Fibroblast of lung (primary cell): ENCODE measurements at places on chromosomes 3 and 15.
A peak's percentile ranks its signal among the peaks of the same experiment; 100 is the strongest.

GRCh38 chr15:61447981-61448380 is 218.9 kb upstream of the RORA start:
- DNase-seq = no peak

DNA sequence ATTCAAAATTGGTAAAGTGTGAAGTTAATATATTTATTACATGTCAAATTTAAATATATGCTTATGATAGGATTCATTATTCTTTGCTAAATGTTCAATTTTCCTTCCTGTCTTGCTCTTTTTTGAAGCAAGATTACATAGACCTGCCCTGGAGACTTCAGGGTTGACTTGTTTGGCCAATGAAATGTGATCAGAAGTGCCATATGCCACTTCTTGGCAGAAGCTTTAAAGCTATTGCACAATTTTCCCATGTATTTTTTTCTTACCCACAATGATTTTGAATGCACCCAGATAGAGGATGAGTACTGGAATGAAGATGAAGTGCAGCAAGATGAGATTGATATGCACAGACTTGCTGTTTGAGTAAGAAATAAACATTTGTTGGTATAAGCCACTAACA is 406.3 kb upstream of the BCHE start:
- DNase-seq = no peak

GRCh38 chr3:52313188-52313773 is 2.8 kb upstream of the DNAH1 start:
- no peak for DNase-seq

GRCh38 chr3:148763986-148764935 is 63.4 kb upstream of the CPB1 start:
- no peak for DNase-seq

DNA sequence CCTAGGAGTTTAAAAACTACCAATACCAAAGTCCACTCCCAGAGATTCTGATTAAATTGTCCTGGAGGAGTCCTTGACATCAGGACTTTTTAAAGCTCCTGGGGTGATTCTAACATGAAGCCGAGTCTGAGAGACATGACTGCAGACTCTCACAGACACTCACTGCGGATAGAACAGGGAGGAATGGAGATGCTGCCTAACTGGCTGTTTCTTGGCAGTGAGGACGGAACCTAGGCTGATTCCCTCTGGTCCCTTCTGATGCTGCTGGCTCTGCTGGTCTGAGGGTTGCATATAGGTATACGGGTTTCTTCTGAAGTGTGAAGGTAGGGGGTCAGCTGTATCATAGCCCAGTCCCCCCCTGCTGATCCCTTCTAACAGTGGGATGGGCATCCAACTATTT is 1.3 kb upstream of the HRG start:
- DNase-seq = no peak

GRCh38 chr3:73653877-73654276 is 29.1 kb upstream of the PDZRN3 start:
- peak; percentile 48 for DNase-seq

DNA sequence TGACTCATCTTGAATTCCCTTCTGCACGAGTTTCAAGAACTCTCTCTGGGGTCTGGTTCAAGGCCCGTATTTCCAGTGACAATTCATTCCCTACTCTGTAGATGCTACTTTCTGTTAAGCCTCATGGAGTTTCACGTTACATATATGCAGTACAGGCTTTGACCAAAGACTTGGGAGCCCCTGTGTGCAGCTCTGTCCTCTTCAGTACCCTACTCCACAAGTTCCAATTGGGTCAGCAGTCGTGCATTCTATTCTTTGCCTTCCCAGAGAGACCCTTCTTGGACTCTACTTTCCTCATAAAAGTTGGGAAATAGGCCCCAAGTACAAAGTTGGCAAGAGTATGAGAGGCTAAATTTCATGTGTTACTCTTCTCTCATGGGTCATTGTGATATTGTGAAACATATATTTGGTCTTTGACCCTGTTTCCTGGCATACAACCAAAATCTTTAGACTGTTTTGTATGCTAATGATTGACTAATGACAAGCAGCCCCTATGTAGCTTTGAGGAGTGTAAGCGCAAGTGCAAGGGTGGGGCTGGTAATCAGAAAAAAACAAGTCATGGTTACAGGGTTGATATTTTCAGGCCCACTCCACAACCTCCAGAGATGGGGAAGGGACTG is 15.0 kb upstream of the CCDC50 start:
- DNase-seq = no peak

- DNase-seq = peak; percentile 52
Observed at GRCh38 chr3:69425249-69425648, 39.4 kb upstream of the FRMD4B start.

DNA sequence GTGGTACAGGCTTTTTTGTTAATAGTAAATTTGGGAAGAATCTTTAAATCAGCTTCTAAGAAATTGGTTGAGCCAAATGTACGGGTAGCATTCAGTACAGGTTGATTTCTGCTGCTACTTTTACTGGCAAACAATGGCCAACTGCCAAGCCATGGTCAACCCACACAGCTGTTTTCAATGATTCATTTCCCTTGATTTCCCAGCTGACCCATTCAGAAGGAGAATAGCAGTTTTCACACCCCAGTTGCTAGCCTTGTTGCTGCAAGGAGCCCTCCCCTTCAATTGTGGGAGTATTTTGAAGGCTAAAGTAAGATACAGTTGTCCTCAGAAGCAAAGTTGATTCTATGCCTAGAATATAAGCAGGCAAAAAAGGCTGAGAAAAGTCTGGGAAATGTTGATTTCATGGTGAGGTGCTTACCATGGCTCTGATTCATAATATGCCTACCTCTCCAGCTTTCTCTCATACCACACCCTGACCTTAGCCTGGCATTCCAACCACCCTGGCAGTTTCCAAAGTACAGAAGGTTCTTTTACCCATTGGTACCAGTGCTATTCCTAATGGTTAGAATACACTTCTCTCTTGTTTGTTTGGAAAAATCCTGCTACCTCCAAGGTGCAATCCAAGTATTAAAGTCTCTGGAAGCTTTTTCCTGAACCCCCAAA is 320.3 kb upstream of the TGFBR2 start:
- DNase-seq = peak; percentile 98

GRCh38 chr15:96416218-96416933 is 85.9 kb downstream of the NR2F2 start:
- DNase-seq = no peak

GRCh38 chr3:56408761-56409196 is 59.5 kb downstream of the ERC2 start:
- no peak for DNase-seq

- DNase-seq = peak; percentile 49
Observed at GRCh38 chr3:117887901-117888300, 1146.7 kb downstream of the IGSF11 start.
